ENCODE measurements at places on chromosomes 16 and 17.

DNA sequence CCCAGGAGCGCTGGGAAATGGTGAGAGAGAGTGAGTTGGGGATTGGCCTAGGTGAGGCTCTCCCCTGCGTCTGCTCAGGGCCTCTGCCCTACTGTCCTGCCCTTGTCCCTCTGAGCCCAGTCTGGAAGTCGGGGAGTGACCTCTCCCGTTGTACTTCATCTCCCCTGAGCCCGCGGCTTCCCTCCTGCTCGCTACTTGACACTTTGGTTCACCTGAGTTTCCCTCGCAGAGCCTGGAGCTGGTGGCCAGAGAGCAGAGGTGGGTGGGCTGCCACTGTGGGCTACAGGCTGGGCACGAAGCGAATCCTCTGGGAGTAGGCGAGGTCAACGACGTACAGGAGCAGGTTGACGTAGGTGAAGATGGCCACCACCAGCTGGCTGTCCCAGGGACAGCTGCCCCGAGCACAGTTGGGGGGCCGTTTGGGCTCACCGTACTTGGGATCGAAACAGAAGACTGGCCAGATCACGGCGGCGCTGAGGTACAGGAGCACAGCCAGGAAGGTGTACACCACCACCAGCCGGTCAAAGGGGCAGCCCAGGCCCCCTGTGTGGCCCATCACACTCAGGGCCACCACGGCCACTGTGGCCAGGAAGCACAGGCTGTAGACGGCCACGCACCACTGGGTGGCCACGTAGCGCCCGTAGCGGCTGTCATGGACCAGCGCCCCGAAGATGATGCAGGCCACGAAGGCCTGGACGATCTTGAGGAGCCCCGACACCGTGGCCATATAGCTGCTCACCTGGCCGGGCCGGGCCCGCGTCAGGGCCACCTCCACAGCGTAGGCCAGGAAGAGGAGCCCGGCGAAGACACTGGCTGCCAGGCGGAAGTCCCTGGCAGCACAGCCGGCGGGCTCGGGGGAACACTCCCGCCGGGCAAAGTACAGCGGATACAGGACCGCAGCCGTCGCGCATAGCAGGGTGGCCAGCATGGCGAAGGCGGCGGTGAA lies 3.7 kb upstream of the PYCR1 start:
- no peak for DNase-seq

DNA sequence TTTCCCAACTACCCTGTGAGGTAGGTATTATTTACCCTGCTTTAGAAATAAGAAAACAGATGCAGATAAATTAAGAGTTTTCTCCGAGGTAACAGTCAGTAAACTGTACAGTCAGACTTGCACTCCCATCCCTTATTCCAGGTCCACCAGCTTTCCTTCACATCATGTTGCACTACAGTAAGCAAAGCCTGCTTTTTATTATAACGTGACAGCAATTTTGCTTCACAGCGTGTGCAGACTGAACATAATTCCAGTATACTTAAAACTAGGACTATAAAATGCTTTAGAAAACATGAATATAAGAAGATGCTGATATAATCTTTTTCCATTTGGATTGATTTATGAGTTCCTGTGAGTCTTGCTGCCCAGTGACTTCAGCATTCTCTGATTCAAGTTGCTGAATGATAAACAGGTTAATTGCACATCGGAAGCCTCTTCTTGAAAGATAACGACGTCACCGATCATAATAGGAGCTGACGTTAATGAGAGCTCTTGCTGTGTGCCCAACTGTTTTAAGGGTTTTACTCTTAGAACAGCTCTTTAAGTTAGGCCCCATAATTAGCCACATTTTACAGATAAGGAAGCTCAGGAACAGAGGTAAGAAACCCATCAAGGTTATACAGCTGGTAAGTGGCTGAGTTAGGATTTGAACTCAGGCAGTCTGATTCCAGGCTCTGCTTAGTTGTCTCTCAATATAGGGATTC lies 1.4 kb downstream of the LIG3 start:
- no peak for DNase-seq

- DNase-seq = no peak
Observed at GRCh38 chr16:17696616-17697015, 225.9 kb upstream of the XYLT1 start.

- DNase-seq = no peak
Observed at GRCh38 chr17:62111562-62112171, 46.6 kb upstream of the MED13 start.

- DNase-seq = no peak
Observed at GRCh38 chr17:58279016-58279711, 1.6 kb downstream of the MPO start.

- DNase-seq = peak; percentile 1
Observed at GRCh38 chr16:68972013-68972412, 128.7 kb downstream of the TANGO6 start.

DNA sequence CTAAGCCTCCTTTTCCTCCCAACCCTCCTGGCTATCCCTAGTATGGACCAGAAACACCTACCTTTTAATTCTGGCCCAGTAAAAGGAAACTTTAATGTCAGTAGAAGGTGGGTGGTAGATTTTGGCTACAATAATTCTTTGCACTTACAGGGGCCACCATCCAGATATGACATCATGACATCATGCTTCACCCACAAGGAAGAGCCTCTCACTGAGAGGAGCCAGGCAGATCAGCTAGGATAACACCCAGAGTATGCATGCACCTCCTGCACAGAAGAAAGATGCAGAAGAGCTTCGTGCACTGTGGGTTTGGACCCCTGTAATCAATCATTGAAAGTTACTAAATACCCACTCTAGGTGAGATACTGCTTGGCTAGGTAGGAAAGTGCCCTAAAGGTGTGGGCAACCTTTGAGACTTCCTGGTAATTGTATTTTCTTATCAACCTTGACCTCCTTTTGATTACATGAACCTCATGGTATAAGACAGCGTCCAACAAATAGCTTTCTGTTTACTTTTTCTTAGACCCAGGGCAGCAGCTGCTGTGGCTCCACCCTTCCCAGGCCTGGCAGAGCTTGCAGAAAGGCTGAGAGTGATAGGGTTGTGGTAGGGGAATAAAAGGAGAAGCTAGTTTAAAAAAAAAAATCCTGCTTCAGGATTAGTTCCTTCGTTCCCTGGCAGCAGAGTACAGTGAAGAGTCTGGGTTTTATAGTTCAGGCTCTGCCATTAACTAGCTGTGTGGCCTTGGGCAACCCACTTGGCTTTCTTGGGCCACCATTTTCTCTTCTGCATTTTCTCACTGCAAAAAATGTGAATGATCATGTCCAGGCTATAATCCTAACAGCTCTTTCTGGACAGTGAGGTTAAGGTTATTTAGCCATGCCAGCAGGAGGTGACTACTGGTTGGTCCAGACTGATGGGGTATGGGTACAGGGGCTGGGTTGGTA lies 6.2 kb downstream of the MAP3K14 start:
- DNase-seq = no peak

DNA sequence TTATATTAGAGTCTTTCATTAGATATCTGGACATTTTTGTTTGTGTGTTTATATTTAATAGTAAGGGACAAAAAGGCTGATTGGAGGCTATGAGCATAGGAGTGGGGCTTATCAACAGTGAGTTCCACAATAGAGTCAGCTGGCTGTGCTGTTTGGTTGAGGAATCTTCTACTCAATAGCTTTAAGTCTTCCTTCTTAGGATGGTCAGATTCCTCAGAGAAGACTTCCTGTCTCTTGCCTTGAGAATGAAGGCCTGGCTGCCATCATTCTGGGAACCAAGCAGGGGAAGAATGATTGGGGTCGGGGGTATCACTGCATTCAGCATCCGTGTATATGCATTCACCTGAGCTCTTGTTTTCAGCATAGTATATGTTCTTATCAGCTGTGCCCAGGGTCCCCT lies 31.9 kb upstream of the ABCC11 start:
- no peak for DNase-seq

DNA sequence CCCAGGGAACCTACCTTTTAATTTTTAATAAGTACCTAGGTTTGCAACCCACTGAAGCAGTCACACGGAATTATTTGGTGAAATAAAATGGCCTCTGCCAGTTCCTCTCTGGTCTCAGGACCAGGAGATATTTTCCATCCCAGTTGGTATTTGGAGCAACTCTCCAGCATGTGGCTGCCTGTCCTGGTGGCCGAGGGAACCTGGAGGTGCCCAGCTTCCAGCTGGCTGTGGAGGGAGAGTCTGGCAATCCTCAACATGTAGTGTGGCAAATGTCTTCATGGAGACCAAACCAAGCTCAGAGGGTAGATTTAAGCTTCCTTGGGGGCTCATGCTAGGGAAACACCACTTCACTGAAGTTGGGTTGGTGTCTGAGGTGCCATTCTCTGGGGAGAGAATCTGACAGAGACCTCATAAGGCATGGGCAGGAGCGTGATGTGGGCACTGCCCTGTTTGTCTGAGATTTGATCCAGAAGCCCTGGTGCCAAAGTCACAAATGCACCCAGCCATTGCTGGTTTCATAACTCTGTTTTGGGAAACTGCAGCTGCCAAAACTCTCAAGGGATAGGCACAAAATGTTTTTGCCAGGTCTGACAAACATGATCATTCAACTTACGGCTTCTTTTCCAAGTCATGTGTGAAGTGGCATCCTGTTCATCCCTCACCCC lies 2.8 kb downstream of the MT1X start:
- peak; percentile 39 for DNase-seq

- DNase-seq = no peak
Observed at GRCh38 chr17:74252211-74252610, 21.8 kb upstream of the DNAI2 start.
